ENCODE measurements at places on chromosomes 2 and 18.

GRCh38 chr2:26860211-26860850 lies 12.4 kb downstream of the DPYSL5 start:
- no peak for DNase-seq

GRCh38 chr2:10230499-10230898 lies 72.2 kb upstream of the HPCAL1 start:
- DNase-seq = no peak

- no peak for DNase-seq
Measured at GRCh38 chr2:222859786-222860612, 837 bp upstream of the ACSL3 start.

DNA sequence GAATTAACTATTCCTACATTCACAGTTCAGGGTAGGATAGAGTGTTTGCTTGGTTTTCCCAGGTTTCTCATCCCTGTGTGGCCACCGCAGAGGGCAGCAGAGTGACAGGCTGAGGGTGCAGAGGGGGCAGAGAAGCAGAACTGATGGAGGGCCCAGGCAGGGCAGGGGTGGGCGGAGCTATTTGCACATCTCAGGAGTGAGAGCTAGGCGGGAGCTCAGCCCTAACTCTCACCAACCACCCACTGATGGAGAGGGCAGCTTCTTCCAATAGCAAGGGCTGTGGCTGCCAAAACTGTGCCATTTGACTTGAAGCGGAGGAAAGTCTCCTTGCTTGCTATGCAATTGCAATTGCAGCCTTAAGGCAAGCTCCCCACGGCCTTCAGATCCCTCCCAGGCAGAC lies 12.0 kb upstream of the DARS1 start:
- DNase-seq = no peak

DNA sequence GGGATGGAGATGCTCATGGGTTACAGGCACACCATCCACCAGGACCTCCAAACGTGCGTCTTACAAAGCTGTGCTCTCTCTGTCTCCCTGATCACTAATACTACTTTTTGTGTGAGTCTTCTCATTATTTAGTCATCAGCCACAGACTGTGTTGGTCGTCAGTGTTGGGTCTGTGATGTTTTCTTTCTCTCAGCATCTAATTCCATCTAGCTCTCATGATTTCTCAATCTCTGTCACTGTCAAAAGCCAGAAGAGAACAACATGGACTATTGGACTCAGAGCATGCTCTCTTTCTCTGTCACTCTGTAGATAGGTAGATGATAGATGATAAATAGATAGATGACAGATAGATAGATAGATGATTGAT lies 6.0 kb upstream of the ARL4C start:
- DNase-seq = no peak

Data from activated CD4-positive, alpha-beta T cell treated with anti-CD3 and anti-CD28 coated beads, Interleukin-10, Interleukin-2, amounts not matched to agents 100 ng/mL and 50 ng/mL, durations not matched to agents 16 hours and 8 hours (primary cell).